Neuronal stem cell (in vitro differentiated cells): ENCODE measurements at places on chromosomes 12 and 14.

DNA sequence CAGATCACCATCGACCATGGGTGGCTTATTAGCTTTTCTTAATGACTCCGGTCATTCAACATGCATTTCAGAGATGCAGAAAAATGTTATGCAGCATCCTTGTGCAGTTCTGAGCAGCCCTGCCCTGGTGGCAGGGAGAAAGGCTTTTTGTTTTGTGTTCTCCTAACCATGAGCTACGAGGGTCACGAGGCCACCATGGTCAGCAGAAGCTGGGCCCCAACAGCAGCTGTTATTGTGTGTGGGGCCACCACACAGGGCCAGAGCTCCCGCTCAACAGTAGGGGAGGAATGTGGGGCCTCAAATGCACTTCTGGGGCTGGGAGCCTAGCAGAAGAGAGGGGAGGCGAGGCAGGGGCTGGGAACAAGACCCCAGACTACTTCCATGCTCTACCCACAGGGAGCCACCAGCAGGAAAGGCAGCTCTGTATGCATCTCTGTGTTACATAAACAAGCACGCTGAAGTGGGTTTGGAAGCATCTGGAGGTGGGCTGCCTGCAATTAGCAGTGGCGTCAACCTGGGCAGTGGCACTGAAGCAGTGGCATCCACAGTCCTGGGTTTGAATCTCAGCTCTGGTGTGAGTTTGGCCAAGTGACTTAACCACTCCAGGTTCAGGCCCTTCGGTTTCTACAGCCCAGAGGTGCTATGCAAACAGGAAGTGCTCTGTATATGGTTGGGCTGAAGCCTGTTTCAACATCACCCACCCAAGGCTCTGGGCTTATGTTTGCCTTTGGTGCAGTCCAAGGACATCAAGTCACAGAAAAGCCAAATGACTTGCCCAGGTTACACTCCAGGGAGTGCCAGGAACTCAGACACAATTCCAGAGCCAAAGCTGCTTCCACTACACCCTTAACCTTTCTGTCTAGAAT is 16.3 kb downstream of the GLTP start:
- no peak for DNase-seq

GRCh38 chr14:47085678-47086077 is 434.1 kb upstream of the RPL10L start:
- DNase-seq: no peak

GRCh38 chr14:30214461-30215090 is 286.9 kb upstream of the PRKD1 start:
- DNase-seq: peak; percentile 48

DNA sequence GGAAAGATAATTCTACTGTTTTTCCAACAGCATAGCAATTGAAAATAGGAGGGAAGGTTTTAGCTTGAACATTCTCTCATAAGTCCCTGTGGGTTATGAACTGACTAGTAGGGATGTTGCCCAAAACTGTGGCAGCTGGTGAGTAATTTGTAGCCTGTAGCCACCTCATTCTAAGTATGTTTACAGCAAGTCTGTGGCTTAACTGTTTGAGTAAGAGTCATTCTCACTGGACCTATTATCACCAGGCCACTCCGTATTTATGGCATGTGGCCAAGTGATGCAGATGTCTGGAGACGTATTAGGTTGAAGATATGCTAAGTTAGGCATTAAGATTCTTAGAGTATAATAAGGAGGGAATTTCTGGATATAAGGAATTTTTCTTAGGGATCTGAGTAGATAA is 458.3 kb downstream of the ETNK1 start:
- DNase-seq: no peak

- DNase-seq: no peak
These were observed 40.4 kb downstream of the PSEN1 start for GRCh38 chr14:73176685-73177084.

DNA sequence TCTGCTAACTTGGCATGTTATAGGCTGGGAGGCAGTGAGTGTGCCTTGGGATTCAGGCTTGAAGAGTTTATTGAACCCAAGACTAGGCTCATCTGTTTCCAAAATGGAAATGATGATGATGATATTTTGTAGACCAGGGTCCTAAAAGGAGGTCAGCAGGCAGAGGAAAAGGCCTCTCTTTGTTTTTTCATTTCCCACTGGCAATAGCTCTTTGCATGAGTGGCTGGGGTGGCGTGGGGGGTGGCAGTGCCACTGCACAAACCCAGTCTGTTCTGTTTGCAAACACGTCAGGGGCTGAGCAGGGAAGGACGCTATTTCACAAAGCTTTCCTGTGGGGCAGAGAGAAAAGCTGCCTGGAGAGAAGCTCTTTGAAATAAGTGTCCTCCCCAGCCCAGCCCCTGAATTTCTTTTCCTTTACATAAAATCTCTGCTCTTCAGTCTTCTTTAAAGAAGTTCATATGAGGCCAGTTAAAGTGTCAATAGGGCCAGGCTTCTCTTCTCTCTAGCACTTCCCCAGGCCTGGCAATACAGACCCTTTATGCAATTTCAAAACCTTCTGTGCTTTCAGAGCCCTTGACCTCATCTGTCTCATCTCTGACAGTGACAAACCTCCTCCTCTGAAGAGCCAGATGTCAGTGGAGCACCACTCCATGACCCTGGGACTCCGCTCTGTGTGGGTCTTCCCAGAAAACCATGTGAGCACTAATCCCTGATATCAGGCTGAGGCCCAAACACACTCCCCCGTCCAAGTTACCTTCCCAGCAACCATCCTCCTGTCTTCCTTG is 72.8 kb downstream of the ZNF664 start:
- DNase-seq: no peak

- no peak for DNase-seq
These were observed 14.0 kb upstream of the HPD start for GRCh38 chr12:121872546-121873215.

- no peak for DNase-seq
These were observed 51.7 kb downstream of the BEGAIN start for GRCh38 chr14:100535287-100536120.

DNA sequence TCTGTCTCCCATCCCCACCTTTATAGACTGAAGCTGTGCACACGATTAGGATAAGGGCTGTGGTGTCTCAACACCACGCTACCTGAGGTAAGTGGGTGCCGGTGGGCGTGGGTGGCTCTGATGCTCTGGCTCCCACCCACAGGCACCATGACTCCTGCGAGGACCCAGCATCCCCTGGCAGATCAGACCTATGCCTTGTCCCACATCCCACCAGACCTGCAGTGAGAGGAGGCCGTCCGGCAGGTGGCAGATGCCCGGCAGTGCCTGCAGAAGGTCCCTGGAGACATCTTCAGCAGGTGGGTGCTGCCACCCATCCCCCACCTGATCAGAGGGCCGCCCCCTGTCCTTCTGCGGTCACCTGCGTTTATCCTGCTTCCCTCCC is 104.4 kb upstream of the PRB2 start:
- DNase-seq: no peak

DNA sequence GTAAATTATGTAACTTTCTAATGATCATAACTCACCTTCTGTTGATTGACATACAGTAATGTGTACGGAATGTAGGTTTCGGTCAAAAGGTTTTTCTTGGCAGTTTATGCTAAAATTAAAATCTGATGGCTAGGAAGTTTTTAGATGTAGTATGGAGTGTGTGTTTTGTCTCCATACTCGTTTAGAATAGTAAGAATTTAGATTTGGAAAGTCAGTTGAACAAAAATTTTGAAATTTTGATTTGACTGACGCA is 859 bp downstream of the PALS1 start:
- no peak for DNase-seq

GRCh38 chr12:130847112-130847511 is 8.1 kb upstream of the STX2 start:
- no peak for DNase-seq

GRCh38 chr12:104010606-104011169 is 39.3 kb downstream of the GLT8D2 start:
- no peak for DNase-seq

- no peak for DNase-seq
These were observed 694 bp upstream of the PTGES3 start for GRCh38 chr12:56688846-56689109.

DNA sequence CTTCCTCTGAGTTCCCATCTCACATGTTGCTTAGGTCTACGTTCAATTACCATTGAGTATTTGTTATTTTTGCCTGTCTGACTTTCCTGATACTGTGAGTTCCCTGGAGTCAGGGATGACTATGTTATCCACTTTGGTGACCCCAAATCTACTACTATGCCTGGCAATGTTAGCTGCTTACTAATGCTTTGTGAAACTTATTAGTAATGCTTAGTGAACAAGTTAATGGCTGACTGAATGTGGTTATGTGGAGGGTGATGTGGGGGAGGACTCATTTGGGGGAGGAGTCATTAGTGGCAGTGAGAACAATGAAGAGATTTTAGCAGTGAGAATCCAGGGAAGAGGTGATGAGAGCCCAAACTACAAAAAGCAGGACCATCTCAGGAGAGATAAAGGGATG is 121.6 kb downstream of the KTN1 start:
- no peak for DNase-seq
